ENCODE measurements at places on chromosomes 7 and 10.

DNA sequence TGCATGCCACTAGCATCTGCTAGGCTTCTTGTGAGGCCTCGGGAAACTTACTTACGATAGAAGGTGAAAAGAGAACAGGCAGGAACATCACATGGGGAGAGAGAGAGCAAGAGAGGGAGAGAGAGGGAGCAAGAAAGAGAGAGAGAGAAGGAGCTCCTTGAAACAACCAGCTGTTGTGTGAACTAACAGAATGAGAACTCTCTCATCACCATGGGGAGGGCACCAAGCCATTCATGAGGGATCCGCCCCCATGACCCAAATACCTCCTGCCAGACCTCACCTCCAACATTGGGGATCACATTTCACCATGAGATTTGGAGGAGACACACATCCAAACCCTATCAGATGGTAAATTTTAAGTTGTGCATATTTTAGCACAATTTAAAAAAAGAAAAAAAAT lies 1217.2 kb downstream of the TYW1 start:
- H3K36me3 ChIP-seq, result no peaks in the 10 kb centered on the region
- H3K4me1 ChIP-seq, result no peaks in the 10 kb centered on the region
- no peak for DNase-seq
- no peaks in the 10 kb centered on the region for H3K27me3 ChIP-seq
- H3K27ac ChIP-seq, result no peak overlapping the region

DNA sequence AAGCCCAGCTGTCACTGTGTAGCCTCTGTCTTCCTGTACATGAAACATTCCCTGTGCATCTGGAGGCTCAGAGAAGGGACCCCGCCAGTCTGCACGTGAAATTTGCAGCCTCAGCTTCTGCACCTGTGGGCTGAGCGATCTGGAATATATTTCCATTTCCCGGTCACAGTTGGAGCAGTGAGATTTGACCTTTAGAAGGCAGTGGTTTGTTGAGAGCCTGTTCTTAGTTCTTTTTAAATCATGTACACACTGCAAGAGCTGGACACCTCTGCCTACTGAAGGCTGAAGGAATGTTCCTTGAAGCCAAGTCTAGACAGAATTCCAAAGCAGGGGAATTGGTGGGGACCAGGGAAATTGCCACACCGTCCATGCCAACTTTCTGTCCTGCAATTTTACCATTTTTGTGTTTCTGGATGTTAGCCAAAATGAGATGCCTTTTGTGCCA lies 706.6 kb downstream of the INHBA start:
- peak overlapping the region; percentile 4 for H3K27ac ChIP-seq
- H3K27me3 ChIP-seq, result no peaks in the 10 kb centered on the region
- no peak for DNase-seq
- H3K36me3 ChIP-seq, result no peaks in the 10 kb centered on the region

DNA sequence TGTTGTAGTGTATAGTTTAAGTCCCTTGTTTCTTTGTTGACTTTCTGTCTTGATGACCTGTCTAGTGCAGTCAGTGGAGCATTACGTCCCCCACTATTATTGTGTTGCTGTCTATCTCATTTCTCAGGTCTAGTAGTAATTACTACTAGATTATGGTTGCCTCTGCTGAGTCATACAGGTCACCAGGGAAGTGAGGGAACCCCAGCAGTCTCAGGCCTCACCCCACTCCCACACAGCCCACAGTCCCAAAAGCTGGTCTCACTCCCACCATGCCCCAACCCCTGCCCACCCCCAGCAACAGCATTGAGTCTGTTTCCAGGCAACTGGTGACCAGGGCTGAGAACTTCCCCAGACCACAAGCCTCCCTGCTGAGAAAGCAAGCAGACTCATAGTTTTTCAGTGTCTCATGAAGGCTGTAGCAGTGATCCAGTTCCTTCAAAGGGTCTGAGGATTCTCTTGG lies 88.0 kb downstream of the PLXDC2 start:
- H3K27ac ChIP-seq, result no peak overlapping the region
- H3K4me3 ChIP-seq, result no peak overlapping the region
- no peaks in the 10 kb centered on the region for H3K36me3 ChIP-seq
- no peak for DNase-seq

DNA sequence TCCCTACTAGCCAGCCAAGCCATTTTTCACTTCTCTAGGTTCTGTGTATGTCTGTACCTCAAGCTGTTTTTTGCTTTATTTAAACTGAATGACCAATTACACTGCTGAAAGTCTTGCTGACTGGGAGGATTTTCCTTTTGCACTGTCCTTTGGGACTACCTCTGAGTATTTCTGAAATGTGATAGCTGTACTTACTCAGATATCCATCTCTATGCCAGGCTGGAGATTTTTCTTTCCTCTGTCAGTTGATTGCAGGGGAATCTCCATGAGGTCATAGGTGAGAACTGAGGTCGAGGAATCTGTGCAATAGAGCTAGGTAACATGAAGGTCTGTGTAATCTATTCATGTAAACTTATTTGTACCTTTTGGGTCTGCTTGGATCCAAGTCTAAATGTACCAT lies 38.9 kb upstream of the ANKRD1 start:
- H3K27ac ChIP-seq, result no peak overlapping the region
- no peaks in the 10 kb centered on the region for H3K27me3 ChIP-seq

- H3K36me3 ChIP-seq, result no peaks in the 10 kb centered on the region
- peaks cover 71% of the 10 kb centered on the region for H3K27me3 ChIP-seq
- no peak overlapping the region for H3K4me3 ChIP-seq
- H3K27ac ChIP-seq, result no peak overlapping the region
Measured at GRCh38 chr7:132503415-132503814, 72.9 kb downstream of the PLXNA4 start.

- no peaks in the 10 kb centered on the region for H3K27me3 ChIP-seq
- H3K4me1 ChIP-seq, result no peaks in the 10 kb centered on the region
- DNase-seq, result no peak
- H3K4me3 ChIP-seq, result no peak overlapping the region
- no peaks in the 10 kb centered on the region for H3K36me3 ChIP-seq
- no peak overlapping the region for H3K27ac ChIP-seq
Measured at GRCh38 chr10:110107430-110107829, 99.6 kb downstream of the ADD3 start.

- no peaks in the 10 kb centered on the region for H3K27me3 ChIP-seq
- no peak for DNase-seq
- H3K4me3 ChIP-seq, result no peak overlapping the region
Measured at GRCh38 chr10:113930482-113931057, 76.1 kb downstream of the NHLRC2 start.

DNA sequence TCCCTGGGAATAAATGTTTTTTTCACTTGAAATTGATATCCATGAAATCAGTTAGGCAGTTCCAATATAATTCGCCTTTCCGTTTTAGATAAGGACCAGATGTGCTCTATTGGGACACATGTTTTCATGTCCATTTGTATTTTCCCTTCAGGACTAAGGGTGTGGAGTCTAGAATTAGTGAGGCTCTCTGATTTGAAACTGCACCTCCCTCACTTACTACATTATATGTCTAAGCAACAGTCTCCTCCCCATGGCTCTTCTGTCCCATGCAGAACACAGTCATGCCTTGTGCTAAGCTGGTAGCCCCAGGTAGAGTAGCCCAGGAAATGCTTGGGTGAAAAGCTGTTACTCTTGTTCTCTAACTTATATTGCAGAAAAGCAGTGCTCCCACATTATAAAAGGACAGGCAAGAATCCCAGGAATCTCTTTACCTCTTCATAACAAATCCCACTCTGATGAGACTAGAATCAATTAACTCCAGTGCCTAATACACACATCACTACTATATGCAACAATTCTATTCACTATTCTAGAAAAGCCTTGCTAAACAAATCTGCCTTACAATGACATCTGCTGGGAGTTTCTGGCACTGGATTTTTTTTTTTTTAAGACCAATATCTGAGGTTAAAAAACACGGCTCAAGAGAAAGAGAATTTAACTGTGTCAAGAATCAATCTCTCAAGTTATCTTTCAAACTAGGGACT lies 293.9 kb downstream of the SNX13 start:
- H3K4me3 ChIP-seq, result no peak overlapping the region
- DNase-seq, result peak; percentile 26
- no peaks in the 10 kb centered on the region for H3K36me3 ChIP-seq
- no peaks in the 10 kb centered on the region for H3K27me3 ChIP-seq
- H3K4me1 ChIP-seq, result peaks cover 10% of the 10 kb centered on the region
- H3K27ac ChIP-seq, result no peak overlapping the region

DNA sequence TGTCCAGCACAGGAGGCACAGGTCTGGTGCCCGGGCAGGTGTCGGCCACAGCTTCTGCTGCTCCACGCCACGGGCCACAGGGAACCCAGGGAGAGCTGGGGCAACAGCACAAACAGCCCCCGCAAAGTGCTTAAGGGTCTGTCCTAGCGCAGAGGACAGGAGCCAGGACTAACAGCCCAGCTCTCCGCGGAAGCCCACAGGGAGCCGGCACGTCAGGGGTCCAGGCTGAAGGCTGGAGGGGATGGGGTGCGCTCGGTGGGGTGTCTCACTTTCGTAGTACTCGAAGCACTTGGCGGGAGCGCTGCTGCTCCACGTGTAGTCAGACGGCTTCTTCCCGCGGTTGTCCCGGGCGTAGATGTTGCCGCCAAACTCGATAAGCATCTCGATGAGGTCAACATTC lies 24.9 kb downstream of the ASB13 start:
- H3K4me1 ChIP-seq, result no peaks in the 10 kb centered on the region
- no peak overlapping the region for H3K27ac ChIP-seq
- no peak for DNase-seq
- no peak overlapping the region for H3K4me3 ChIP-seq
- no peaks in the 10 kb centered on the region for H3K27me3 ChIP-seq

GRCh38 chr7:77759294-77759889 lies 38.8 kb downstream of the TMEM60 start:
- no peaks in the 10 kb centered on the region for H3K27me3 ChIP-seq
- H3K27ac ChIP-seq, result no peak overlapping the region
- H3K4me3 ChIP-seq, result no peak overlapping the region
- DNase-seq, result peak; percentile 72
- no peaks in the 10 kb centered on the region for H3K4me1 ChIP-seq

- peak overlapping the region; percentile 87 for H3K27ac ChIP-seq
- peaks cover 5% of the 10 kb centered on the region for H3K36me3 ChIP-seq
- DNase-seq, result peak; percentile 62
- no peaks in the 10 kb centered on the region for H3K27me3 ChIP-seq
- H3K4me3 ChIP-seq, result peak overlapping the region; percentile 58
Measured at GRCh38 chr10:6729861-6730344, 149.8 kb upstream of the PRKCQ start.

GRCh38 chr10:87603196-87603595 lies 56.5 kb upstream of the PAPSS2 start:
- no peaks in the 10 kb centered on the region for H3K36me3 ChIP-seq
- H3K27ac ChIP-seq, result no peak overlapping the region
- no peak for DNase-seq
- H3K4me3 ChIP-seq, result no peak overlapping the region

- DNase-seq, result no peak
- no peaks in the 10 kb centered on the region for H3K27me3 ChIP-seq
- peaks cover 10% of the 10 kb centered on the region for H3K36me3 ChIP-seq
- H3K4me3 ChIP-seq, result no peak overlapping the region
- H3K4me1 ChIP-seq, result no peaks in the 10 kb centered on the region
Measured at GRCh38 chr7:149735181-149735602, 38.2 kb downstream of the ZNF467 start.

DNA sequence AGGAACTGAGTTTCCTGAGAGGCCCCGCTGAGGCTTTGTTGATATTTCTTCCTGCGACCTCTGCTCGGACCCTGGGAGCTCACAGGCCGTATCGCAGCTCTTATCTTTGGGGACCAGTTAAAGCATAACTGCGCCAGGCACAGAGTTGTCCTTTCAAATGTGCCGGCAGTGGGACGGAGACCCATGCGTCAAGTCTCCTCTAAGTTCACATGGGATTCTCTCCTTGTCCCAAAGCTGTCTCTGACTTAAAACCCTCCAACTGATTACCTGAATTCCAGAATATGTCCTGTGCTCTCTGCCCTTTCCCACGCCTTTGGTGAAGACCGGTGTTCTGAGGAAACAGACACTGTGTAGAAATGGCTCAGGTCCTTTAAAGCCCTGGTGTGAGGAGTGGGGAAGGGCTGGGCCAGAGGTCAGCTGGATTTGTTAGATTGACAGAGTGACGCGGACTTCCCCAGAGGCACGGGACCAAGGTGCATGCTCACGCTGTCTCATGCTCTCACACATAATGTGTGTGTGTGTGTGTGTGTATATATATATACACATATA lies 169.8 kb downstream of the EGFR start:
- H3K4me1 ChIP-seq, result peaks cover 8% of the 10 kb centered on the region
- no peak for DNase-seq
- H3K36me3 ChIP-seq, result peaks cover 20% of the 10 kb centered on the region
- no peaks in the 10 kb centered on the region for H3K27me3 ChIP-seq
- no peak overlapping the region for H3K27ac ChIP-seq
- no peak overlapping the region for H3K4me3 ChIP-seq

DNA sequence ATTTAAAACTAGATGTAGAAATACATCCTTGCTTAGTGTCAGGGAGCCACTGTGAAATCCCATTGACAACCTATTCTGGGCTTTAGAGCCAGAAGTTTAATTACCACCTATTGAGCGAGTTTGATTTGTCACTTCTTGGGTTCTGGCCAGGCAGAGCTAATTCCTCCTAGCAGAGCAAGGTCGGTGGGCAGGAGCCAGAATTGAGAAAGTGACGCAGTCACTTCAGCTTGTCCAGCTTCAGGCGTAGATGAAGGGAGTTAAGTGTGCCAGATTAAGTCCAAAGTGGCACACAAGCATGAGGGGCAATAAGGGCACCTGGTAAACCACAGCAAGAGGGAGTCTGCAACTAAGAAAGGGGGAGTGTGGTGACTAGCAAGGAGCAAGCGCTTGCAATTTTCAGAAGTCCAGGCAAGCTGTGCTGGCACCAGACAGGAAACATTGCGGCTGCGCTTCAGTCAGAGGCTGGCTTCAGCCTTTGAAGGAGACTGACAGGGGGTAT lies 119.4 kb downstream of the ST7 start:
- DNase-seq, result no peak
- H3K27ac ChIP-seq, result no peak overlapping the region
- no peaks in the 10 kb centered on the region for H3K36me3 ChIP-seq
- no peaks in the 10 kb centered on the region for H3K4me1 ChIP-seq
- no peak overlapping the region for H3K4me3 ChIP-seq

- no peak for DNase-seq
- no peaks in the 10 kb centered on the region for H3K4me1 ChIP-seq
- H3K27me3 ChIP-seq, result no peaks in the 10 kb centered on the region
- no peak overlapping the region for H3K27ac ChIP-seq
- H3K36me3 ChIP-seq, result no peaks in the 10 kb centered on the region
Measured at GRCh38 chr7:49714182-49714581, 59.3 kb upstream of the VWC2 start.

GRCh38 chr10:110498982-110499795 lies 1.5 kb downstream of the DUSP5 start:
- H3K27ac ChIP-seq, result peak overlapping the region; percentile 86
- H3K4me1 ChIP-seq, result peaks cover 4% of the 10 kb centered on the region
- peak overlapping the region; percentile 77 for H3K4me3 ChIP-seq
- H3K36me3 ChIP-seq, result peaks cover 85% of the 10 kb centered on the region
- DNase-seq, result peak; percentile 43

DNA sequence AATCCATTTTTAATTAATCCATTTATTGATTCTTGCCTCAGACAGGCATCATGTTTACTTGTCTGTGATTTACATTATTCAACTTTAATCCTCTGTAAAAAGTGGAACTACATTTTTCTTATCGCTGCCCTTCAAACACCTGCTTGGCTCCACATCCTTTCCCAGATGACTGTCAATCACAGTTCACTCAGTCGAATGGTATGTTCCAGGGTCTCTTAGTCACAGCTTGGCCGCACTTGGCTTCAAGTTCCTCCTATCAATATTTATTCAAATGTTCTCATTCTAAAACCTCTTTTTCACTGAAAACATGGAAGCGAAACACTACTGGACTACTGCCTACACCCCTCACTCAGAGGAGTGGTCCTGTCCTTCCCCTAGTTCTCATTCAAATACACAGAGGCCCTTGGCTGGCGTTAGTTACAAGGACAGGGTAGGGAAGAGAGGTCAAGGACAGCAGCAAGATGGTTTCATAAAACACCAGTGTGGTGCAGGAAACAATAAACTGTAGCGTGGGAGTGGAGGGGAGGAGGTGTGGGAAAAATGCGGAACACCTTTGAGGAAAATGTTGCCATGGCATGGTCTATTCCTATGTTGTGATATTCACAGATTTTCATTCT lies 143.2 kb downstream of the USP6NL start:
- no peak for DNase-seq
- H3K27ac ChIP-seq, result no peak overlapping the region

Data from Calu3 (cell line).